ENCODE measurements at places on chromosomes 5 and 9. TPM values are rescaled to one million over a fixed set of nuclear protein-coding genes. Genes with fewer than 3 reads are reported as not detected.

HTR1A gene
- not detected for polyA plus RNA-seq

SHC3 gene
- polyA plus RNA-seq, result 3.2 TPM

SIGMAR1 gene
- polyA plus RNA-seq, result 52.6 TPM

SEMA6A gene
- polyA plus RNA-seq, result 51.3 TPM

TNFSF15 gene
- 6.2 TPM for polyA plus RNA-seq

DBH gene
- 0.83 TPM for polyA plus RNA-seq

GRCh38 chr5:32598260-32598937, 13.0 kb downstream of the SUB1 start:
- DNase-seq, result no peak

DNA sequence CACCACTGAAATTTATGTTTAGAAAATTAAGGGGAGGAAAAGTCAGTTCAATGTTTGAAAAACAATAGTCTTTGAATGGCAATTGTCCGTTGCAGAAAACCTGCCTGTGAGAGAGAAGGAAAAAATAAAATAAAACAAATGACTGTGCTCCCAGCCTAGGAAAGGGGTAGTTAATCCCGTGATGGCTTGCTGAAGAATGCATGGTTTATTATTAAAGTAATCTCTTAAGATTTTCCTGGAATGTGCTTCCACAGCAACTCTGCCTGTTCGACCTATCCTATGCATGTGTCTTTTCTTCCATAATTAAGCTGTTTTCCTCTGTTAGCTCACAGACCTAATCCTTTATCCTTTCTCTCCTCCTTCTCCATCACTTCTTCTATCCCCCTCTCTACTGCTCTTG, 2.4 kb upstream of the DAB2 start:
- no peak for DNase-seq

DNA sequence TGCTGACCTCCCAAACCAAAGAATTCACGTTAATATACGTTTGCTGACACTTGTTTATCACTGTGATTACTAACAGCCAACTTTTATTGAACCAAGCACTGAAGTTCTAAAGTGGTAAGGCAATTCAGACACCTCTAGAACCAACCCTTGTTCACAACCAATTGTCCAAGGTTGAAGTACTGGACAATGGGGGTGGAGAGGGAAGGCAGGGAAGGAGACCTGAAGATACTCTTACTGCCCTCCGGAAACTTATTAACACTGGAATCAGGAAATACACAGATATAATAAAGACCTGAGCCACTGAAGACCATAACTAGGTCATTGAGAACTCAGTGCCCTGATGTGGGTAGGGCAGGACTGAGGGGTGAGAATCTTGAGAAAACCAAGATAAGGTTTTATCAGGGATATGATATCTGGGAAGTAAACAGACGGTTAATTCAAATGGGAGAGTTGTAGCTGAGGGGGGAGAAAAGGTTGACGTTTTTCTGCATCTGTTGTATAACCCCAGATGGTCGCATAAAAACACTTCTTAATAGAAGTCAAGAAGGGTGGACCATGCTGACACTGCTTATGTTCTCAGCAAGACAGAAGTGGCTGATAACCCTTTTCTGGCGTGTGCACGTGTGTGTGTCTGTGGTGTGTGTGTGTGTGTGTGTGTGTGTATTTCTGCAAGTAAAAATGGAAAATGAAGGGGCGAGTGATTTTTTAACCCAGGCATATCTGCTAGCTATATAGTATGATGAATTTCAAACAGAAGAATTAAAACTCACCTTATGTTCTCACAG, 125.9 kb downstream of the LHFPL2 start:
- DNase-seq, result no peak

GRCh38 chr5:119417891-119418605, 34.2 kb upstream of the HSD17B4 start:
- DNase-seq, result no peak

GRCh38 chr5:67268231-67269021, 71.8 kb upstream of the CD180 start:
- peak; percentile 80 for DNase-seq

DNA sequence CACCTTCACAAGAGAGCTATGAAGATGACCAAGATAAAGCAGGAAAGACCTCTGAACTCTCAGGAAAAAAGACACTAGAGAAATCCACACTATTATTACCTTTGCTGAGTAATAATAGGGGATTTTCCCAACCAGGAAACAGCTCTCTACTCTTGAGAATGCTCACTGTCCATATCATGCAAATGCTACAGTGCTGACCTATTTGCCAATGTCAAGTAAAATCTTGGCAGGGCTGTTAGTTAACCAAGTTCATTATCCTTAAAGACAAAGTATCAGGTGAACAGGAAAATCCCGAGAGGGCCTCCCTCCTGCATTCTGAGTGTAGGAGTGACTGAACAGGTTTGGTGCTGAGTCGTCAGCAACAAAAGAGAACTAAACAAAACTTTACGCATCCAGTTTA, 306.6 kb downstream of the ACTL7B start:
- DNase-seq, result no peak

DNA sequence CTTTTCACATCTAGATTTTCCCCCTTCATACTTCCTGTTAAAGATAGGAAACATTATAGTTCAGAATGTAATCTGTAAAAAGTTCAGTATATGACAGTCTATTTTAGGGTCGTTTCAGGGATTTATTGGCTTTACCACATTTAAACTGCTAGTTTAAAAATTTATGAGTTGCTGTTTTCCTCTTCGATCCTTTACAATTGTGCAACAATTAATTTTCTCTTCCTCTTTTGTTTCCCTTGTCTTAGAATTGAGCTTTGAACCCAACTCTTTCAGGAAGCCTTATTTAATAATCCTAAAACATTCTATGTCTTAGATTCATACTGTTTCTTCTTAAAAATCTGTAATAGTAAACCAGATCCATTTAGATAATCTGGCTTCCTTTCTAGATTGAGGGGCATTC, 16.4 kb downstream of the ZSWIM6 start:
- no peak for DNase-seq

- no peak for DNase-seq
These were observed 45.5 kb downstream of the RASA1 start for GRCh38 chr5:87313216-87313615.

DNA sequence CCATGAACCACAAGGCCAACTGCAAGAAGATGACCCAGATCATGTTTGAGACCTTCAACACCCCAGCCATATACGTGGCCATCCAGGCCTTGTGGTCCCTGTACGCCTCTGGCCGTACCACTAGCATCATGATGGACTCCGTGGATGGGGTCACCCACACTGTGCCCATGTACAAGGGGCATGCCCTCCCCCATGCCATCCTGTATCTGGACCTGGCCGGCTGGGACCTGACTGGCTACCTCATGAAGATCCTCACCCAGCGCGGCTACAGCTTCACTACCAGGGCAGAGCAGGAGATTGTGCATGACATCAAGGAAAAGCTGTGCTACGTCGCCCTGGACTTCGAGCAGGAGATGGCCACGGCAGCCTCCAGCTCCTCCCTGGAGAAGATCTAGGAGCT, 153.7 kb downstream of the CAVIN4 start:
- DNase-seq, result no peak

- DNase-seq, result no peak
These were observed 21.7 kb upstream of the LCP2 start for GRCh38 chr5:170319301-170319700.

DNA sequence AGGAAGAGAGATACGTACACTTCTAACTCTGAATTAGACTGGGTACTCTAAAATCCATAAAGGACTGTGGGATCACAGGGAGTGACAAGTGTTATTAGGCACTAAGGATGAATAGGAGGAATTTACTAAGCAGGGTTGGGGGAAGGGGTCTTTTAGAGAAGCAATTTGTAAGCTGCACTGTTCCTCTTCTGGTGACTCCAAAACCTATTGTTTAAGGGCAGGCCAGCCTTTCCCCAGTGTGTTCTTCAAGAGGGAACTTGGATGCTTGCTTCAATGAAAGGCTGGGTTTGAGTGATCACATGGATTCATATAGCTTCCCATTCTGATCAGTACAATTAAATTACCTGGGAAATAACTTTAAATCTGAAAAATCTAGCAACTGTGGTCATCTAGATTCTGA, 71.8 kb downstream of the STX17 start:
- DNase-seq, result no peak

- no peak for DNase-seq
These were observed 75.9 kb downstream of the RAD23B start for GRCh38 chr9:107358986-107359385.

DNA sequence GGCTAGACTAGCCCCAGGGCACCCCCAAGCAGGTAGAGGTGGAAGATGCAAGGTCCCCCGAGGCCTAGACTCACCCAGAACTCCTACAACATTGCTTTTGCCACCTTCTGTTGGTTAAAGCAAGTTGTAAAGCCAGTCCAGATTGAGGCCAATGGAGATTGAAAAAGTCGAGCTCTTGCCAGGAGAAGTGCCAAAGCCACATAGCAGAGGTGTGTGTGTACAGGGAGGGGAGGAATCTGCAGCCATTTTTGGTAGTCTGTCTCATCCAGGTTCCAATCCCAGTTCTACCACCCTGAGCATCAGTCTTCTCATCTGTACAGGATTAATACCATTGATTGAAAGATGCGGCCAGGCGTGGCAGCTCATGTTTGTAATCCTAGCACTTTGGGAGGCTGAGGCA, 12.3 kb upstream of the URM1 start:
- no peak for DNase-seq

DNA sequence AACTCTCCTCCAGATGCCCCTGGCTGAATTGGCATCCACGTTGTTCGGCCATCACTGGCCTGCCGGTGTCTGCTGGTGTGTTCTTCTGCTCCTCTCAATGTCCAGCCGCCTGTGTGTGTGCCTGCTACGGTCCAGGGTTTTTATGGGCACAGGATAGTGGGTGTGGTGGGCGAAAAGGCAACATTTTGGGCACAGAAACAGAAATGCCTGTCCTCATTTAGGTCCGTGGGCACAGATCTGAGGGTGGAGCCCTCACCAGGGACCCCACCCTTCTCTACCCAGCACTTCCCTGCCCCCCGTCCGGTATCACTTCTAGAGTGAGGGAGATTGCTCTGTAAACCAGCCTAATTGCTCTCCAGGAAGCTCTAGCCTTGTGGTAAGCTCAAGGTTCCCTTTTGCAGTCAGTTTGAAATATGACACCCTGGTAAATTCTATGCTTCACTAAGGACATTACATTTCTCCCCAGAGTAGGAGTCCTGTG, 410.1 kb downstream of the MAT2B start:
- DNase-seq, result peak; percentile 5

DNA sequence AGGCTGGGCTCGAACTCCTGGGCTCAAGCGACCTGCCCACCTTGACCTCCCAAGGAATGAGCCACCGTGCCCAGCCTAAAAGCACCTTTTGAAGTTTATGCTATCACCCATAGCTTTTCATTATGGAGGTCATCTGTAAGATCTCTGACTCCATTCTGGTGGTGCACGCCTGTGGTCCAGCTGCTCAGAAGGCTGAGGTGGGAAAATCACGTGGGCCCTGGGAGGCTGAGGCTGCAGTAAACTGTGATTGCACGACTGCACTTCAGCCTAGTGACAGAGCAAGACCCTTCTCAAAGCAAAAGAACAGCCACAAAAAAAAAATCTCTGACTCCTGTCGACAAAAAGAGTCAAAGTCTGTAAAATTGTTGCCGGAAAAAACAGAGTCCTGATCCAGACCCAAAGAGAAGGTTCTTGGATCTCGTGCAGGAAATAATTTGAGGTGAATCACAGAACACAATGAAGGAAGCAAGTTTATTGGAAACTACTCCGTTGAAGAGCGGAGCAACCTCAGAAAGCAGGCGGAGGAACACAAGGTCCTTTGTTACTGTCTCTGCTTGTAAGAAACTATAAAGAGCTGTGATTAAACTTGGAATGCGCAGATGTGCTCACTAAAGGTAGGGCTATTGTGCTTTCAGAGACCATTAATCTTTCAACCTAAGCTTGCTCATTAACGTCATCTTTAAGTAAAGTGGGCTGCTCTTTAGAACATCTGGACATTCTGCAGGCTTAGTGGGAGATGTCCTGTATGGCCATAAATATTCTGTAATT, 2.0 kb upstream of the HAUS6 start:
- peak; percentile 29 for DNase-seq

DNA sequence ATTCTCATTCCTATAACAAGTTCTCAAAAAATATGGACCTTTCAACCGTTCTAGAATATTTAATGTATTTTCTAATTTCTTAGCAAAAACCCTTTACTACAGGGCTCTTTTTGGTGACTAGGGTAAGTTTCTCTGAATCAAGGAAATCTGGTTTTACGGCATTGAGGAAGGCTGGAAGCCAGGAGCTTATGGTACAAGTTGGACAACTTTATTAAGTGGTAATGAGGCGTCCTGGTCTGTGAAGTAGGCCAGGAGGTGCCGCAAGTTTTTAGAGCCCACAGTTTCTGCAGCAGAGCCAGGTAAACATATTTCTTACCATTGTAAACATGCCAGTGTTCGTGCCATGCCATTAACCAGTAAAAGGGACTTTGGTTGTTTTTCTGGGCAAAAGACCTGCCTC, 14.6 kb upstream of the C1QTNF3 start:
- DNase-seq, result no peak

DNA sequence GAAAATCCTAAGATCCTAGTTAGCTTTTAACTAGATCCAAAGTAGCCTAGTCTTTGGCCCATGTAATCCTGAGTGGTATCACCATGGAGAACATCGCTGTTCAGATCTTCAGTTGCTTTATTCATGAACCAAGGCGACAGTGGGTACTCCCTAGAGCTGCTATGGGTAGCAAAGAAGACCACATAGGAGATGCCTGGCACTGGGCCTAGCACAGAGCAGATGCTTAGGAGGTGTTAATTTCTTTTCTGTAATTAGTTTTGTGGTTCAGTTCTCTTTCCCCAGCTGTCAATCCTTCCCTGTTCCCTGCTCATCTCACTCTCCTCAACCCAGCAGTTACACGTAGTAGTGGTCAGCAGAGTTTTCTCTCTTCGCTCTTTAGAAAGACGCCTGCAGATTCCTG, 9.3 kb downstream of the CAST start:
- no peak for DNase-seq

GRCh38 chr5:75042522-75042921, 9.8 kb downstream of the GCNT4 start:
- DNase-seq, result no peak

- DNase-seq, result no peak
These were observed 13.5 kb downstream of the CNTFR start for GRCh38 chr9:34575862-34576596.

DNA sequence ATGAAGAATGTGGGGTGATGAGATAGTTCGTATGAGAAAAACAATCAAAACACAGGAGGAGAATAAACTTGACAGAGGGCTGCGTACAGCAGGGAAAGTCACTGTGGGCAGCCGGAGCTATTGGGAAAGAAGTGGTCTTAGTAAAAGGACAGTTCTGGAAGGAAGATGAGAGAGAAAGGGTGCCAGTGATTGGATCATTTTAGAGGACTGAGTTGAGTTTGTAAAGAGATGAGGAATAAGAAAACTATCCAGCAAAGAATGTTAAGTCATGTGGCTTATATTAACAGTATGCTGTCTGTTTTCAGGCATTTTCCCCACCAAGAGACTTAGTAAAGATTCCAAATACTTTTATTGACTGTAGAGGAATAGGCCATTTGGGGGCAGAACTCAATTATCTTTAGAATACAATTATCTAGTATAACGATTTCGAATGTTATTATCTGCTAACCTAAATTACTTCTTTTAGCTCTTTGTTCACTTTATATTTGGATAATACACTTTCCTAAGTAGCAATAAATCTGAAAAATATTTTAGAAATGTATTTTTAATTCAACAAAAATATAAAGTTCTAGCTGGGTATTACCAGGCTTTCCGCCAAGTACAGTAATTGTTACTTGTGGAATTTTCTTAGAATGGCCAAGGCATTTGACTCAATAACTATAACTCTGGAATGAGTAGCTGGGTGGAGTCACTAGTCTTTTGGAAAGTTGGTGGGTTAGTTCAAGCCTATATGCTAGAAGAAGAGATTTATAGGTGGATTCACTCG, 15.5 kb upstream of the LOX start:
- no peak for DNase-seq

- no peak for DNase-seq
These were observed 41.0 kb upstream of the RPS23 start for GRCh38 chr5:82319192-82319591.
